ENCODE measurements at places on chromosomes 12 and 14. TPM values are rescaled to one million over a fixed set of nuclear protein-coding genes. Genes with fewer than 3 reads are reported as not detected.

OR4K1 gene
- total RNA-seq: not detected

ZDHHC17 gene
- total RNA-seq: 251 TPM

TPH2 gene
- total RNA-seq: 2.1 TPM

SYNE2 gene
- 91.6 TPM for total RNA-seq

TUBA1B gene
- total RNA-seq: 2,098 TPM

RPS6KA5 gene
- total RNA-seq: 13.4 TPM

CIROP gene
- total RNA-seq: not detected

IGFBP6 gene
- 12.7 TPM for total RNA-seq

CLEC1B gene
- total RNA-seq: not detected

POTEM gene
- total RNA-seq: not detected

KCNC2 gene
- 41.5 TPM for total RNA-seq

DPY19L2 gene
- total RNA-seq: 35.5 TPM

HNF1A gene
- not detected for total RNA-seq

IAPP gene
- total RNA-seq: not detected

KRT80 gene
- total RNA-seq: not detected

CDCA3 gene
- 6.2 TPM for total RNA-seq

NPFF gene
- total RNA-seq: 1.2 TPM

C1S gene
- total RNA-seq: 13.1 TPM

LGMN gene
- 50.7 TPM for total RNA-seq

ADAMTS20 gene
- total RNA-seq: 0.46 TPM

B4GALNT1 gene
- total RNA-seq: 47.5 TPM

ETFBKMT gene
- total RNA-seq: 4.4 TPM

ST8SIA1 gene
- 33.4 TPM for total RNA-seq

SOX5 gene
- 72.9 TPM for total RNA-seq

IL22 gene
- not detected for total RNA-seq

BICD1 gene
- 47.1 TPM for total RNA-seq

SYCP3 gene
- 0.46 TPM for total RNA-seq

RPL10L gene
- total RNA-seq: not detected

TDP1 gene
- total RNA-seq: 27.7 TPM

MYH7 gene
- 3.2 TPM for total RNA-seq

FGF23 gene
- total RNA-seq: not detected
